ENCODE measurements at places on chromosomes 5 and 9.

GRCh38 chr9:123514766-123515165 is 158.8 kb downstream of the CRB2 start:
- DNase-seq, result no peak

- DNase-seq, result no peak
These were observed 200.9 kb upstream of the ADAMTS16 start for GRCh38 chr5:4939042-4939781.

DNA sequence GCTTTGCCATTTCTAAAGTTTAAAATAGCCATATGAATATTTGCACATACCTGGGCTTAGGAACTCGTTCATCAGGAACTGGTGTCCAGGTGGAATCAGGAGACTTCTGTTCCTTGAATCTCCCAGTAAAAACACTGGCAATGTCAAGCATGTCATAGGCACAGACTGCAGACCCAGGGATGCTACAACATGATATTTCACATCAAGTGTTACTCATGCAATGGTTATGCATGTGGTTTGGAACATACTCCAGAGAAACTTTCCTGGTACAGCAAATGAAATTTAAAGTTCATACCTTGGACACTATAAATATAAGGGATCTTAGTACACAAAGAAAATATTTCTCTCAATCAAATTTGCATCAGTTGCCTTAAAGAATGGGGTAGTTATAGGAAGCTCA is 92.2 kb downstream of the SEMA6A start:
- no peak for DNase-seq

DNA sequence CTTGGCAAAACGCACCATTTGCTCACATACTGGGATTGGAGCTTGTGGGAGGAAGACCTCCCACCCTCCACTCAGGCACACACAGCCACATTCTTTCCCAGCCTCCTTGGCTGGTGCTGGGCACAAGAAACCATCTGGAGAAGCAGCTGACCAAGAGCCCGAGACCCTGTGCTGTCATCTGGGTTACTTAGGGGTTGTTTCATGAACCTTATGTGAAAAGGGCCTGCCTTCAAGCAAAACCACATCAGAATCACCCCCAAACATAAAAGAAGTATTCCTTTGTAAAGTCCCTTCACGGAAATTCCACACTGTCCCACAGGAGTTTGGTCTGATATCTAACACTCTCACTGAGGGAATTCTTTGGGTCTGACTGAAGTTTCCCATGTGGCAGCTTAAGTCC is 172.1 kb downstream of the NR3C1 start:
- DNase-seq, result no peak

DNA sequence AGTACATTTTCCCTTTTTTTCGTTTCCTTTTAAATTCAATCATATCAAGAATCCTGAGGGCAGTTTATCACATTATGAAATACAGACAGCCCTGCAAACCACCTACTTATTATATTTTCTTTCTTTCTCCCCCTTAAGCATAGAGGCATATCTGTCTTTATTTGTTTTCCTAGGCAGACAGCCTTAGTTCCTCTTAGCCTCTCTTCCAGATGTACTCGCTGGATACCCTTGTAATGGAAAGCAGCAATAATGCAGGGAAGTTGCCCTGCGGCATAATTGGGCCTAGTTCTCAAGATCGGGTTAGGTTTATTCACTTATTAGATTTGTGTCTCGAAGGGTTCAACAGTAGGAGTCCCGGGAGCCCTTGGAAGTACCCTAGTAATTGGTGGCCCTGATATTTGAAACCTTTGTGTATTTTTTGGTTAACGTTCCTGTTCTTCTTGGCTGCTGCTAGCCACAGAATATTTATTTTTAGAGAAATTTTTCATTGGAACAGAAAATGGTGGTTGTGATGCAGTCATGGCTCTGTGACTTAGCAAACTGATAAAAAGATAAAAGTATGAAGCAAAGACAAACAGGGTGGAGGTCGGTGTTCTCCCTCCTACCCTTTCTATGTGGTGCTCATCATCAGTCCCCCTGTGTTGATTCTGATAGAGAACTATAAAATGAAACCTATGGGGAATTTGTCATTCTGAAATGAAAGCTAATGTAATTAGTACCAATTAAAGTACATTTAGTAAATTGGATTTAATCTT is 6.4 kb downstream of the TLE4 start:
- no peak for DNase-seq

GRCh38 chr5:95840956-95841705 is 18.6 kb upstream of the GLRX start:
- DNase-seq, result no peak

GRCh38 chr9:8627976-8628679 is 828.5 kb upstream of the DMAC1 start:
- no peak for DNase-seq

DNA sequence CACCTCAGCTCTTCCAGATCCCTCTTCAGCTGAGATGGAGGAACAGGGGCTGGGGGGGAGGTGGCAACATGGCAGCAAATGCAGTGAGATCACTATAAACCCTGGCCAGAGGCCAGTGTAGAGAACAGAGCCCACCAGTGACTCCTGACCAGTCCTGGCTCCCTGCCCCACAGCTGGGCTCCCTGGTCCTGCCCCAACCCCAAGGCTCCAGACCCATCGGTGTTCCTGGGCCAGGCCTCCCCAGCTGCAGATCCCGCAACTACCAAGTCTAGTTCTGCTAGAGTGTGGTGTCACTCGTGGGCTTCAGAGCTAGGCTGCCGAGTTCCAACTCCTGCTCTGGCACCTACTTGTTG is 16.8 kb downstream of the AKNA start:
- no peak for DNase-seq
